ENCODE measurements at places on chromosomes 3 and 15. TPM values are rescaled to one million over a fixed set of nuclear protein-coding genes. Genes with fewer than 3 reads are reported as not detected.

DNA sequence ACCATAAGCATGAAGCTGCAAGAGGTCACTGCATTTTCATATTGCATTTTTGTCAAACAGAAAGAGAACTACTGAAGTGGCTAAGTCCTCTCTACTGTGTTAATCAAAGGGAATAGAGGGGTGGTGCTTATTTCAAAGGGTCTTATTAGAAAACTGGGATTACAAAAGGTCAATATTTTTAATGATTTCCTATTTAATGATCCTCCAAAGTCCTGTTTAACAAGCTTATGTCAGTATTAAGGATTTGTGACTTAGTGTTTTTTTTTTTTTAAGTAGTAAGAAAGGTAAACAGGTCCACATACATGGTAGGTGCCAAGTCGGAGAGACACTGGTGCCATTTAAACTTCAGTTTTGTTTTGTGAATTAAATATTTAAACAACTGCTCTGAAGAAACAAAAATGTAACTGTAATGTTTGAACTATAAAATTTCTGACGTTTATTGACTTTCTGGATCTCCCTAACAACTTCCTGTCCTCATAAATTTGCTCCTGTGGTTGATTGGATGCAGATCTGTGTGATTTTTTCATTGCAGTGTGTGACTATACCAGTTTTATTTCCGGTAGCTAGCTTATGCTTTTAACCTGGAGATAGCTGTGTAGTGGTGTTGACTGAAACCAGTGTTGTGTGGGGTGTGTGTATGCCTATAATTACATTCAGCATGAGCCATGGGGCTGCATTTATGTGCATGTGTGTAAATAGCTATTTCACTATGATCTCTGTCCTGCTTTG lies 8.6 kb upstream of the CACNA1D start:
- DNase-seq, result no peak

GRCh38 chr15:22904736-22905135 lies 66.3 kb downstream of the NIPA2 start:
- DNase-seq, result no peak

Gene ROPN1
- total RNA-seq, result not detected

DNA sequence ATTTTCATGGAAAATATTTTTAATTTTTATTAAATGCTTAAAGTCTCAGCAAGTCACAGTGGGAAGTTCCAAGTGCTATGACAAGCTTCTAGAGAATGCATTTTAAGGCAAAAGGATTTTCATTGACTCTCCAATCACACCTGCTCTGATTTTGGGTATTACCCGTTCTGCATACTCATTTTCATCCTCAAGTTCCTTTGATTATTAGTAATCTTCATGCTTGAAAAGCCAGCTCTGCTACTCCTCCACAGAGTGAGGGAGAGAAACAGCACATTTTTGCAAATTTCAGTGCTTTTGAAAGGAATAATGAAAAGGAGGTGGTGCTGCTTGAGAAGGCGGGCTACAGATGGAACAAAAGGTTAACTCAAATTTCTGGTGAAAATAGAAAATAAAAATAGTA lies 450.7 kb downstream of the NSUN3 start:
- DNase-seq, result no peak

- no peak for DNase-seq
Measured at GRCh38 chr3:114071786-114072185, 15.2 kb downstream of the QTRT2 start.

DNA sequence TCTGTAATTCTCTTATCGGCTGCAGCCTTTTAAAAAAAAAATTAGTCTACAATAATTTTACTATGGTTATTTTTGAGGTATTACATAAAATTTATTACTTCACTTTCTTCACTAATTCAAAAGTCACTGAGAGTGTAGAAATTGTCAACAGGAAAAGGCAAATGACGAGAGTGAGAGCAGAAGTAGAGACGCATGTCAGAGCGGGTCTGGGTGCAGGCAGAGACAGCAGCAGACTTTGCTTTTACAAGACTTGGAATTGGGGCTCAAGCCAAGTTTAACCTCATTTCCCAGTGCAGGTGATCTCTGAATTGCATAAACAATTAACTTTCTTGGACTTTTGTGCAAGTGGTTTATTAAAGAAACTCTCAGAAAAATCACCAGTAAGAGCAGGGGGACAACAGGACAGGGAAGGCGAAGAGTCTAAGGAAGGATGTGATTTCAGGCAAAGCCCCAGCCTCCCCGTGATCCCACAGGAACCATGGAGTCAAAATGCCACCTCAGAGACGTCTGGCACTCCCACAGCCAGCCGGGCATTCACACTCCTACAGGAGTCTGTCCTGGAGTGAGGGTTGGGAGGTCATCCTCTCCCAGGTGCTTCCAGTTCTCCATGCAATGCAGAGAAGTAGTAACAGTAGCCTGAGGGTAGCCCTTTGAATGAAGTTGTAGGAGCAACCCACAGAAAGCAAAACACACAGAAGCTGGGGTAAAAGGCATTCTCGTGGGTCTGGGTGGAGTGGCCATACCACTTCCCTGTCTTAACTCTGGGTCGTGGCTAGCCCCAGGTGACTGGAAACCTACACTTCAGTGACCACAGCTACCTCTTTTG lies 274.0 kb upstream of the TGFBR2 start:
- no peak for DNase-seq

Gene IGSF10
- 1.8 TPM for total RNA-seq

DNA sequence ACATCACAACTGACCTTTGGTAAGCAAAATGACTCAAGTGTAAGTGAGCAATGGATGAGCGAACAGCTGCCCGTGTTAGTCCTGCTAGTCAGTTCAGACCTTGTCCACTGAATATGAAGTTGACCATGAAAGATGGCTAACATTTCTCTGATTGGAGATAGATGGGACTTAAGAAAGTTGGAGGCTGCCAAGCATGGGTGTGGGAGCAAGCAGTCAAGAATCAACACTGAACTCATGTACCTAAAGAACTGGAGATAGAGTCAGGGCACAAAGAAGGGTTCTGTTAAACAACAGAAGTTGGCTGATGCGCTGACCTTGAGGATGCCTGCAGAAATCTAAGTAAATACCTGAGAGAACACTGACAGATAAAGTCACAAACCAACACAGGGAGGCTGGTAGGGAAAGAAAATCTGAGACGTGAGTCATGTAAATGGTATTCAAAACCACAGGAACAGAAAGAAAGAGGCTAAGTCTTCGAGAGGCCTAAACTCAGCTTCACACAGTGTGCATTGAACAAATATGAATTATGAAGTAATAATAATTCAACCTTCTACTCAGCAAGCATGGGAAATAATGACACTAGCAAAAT lies 30.7 kb upstream of the ANPEP start:
- DNase-seq, result no peak

GRCh38 chr3:196159952-196160804 lies 51.0 kb downstream of the ZDHHC19 start:
- DNase-seq, result peak; percentile 25

- DNase-seq, result no peak
Measured at GRCh38 chr3:194504146-194504545, 17.3 kb upstream of the ATP13A3 start.

- no peak for DNase-seq
Measured at GRCh38 chr15:78836333-78836732, 25.1 kb upstream of the ADAMTS7 start.

DNA sequence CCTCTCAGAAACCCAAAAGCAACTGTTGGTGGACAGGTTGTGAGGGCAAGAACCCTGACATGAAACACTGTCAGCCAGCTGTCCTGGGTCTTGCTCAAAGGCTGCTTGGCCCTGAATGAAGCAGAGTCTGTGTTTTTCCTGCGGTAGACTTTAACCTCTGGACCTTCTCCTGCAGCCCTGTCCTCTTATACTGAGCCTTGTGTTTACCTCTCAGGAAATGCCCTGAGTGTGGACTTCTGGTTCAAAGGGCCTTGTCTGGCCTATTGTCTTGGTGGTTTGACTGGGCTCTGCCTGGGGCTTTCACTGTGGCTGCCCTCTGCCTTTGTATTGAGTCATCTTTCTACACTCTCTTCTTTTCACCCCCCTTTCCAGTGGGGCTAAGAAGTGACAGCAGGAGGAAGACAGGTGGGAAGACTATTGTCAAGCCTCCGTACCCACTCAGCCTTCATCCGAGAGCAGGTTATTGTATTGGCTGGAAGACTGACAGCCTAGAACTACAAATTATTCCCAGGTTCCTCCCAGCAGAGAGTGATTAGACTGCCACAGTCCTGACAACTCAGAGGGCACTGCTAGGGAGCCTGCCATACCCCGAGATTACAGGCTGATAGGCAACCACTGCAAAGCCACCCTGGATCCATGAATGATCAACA lies 3.5 kb downstream of the SEC13 start:
- DNase-seq, result no peak

DNA sequence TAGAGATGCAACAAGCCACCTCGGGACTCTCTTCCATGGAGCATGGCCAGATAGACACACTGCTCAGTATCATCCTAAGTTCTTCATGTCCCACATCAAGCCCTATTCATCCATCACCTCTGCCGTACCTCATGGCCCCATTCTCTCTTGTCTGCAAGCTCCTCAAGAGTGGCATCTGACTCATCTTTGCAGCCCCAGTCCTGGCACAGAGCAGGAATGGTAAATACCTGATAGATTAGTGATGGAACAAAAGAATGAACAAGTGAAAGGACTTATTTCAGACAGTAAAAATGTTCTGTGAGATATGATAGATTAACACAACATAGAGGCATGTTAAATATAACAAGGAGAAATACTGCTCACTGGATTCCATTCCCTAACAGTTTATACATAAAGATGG lies 176.4 kb downstream of the ISL2 start:
- no peak for DNase-seq

DNA sequence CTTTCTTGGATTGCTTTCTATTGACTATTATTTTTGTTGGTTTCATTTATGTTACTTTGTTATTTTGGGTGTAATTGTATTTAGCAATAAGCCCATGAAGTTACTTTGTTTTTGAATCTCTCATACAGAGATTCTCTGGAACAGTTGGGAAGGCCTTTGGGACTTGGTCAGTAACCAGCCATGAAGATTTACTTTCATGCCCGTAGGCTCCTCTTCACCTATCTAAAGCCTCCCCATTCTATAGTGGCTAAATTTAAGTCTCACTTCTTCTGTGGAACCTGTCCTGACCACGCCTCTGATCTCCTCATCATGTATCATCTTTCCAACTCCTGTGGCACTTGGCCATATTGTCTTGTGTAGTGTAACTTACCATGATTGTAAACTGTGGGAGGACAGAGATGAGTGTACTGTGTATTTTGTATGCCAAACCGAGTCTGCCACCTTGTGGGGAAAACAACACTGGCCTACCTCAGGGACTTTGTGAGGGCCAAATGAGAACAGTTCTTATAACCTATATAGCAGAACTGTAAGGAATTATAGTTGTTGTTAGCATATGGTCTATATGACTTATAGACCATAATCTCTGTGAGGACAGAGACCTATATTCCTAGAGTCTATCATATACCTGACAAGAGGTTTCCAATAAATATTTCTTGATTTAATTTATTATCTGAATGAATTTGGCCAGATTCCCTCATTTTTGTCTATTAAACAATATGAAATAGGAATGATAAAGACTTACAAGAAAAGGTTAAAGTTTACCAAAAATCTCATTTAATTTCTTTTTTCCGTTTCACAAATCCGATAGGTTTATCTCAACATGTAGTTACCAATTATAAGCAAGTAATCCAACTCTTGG lies 75.0 kb downstream of the STARD9 start:
- peak; percentile 25 for DNase-seq

- no peak for DNase-seq
Measured at GRCh38 chr3:39130693-39131265, 22.6 kb downstream of the CSRNP1 start.

Gene RHCG
- total RNA-seq, result not detected

Gene ANKRD34C
- total RNA-seq, result not detected

GRCh38 chr3:27289769-27290413 lies 79.3 kb downstream of the NEK10 start:
- DNase-seq, result no peak

Gene RPL32
- total RNA-seq, result 1,626 TPM

- DNase-seq, result no peak
Measured at GRCh38 chr15:99744142-99744541, 10.9 kb upstream of the LYSMD4 start.

Gene PPARG
- 17.1 TPM for total RNA-seq

DNA sequence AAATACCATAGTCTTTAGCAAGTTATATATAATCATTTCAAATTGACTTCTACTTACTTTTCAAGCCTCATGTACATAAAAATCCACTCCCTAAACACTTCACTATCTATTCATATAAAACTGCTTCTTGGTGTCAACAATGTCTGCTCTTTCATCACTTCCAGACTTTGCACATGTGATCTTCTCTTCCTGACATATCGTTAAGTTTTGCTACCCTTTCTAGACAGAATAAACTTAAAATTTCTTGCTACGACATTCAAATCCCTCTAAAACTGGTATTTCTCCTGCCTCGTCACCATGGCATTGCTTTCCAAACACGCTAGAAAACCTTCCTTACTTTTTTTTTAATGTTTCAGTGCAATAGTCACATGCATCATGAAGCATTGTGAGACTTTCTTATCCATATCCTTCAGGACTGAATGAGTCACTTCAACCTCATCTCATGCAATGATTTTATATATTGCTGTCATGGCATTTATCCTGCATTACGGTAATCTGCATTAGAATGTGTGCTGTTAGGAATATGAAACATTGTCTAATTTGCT lies 122.8 kb downstream of the GMNC start:
- no peak for DNase-seq

Gene CTXN2
- 0.38 TPM for total RNA-seq
